B cell (primary cell): ENCODE measurements at places on chromosomes 5 and 9. TPM values are rescaled to one million over a fixed set of nuclear protein-coding genes. Genes with fewer than 3 reads are reported as not detected.

GRCh38 chr9:32863291-32863690, 80.0 kb downstream of the TMEM215 start:
- DNase-seq = no peak

- DNase-seq = no peak
Measured at GRCh38 chr9:104974053-104974962, 46.4 kb upstream of the ABCA1 start.

- peak; percentile 82 for DNase-seq
Measured at GRCh38 chr5:115296124-115297022, at the start of gene CCDC112. CCDC112 (minus strand) TSS chr5:115296654; CDS start chr5:115296543, 111 bp downstream.

GRCh38 chr5:62732677-62733121, 154.1 kb downstream of the LRRC70 start:
- DNase-seq = no peak

- DNase-seq = peak; percentile 89
Measured at GRCh38 chr9:27572566-27572917, 739 bp downstream of the C9orf72 start.

DNA sequence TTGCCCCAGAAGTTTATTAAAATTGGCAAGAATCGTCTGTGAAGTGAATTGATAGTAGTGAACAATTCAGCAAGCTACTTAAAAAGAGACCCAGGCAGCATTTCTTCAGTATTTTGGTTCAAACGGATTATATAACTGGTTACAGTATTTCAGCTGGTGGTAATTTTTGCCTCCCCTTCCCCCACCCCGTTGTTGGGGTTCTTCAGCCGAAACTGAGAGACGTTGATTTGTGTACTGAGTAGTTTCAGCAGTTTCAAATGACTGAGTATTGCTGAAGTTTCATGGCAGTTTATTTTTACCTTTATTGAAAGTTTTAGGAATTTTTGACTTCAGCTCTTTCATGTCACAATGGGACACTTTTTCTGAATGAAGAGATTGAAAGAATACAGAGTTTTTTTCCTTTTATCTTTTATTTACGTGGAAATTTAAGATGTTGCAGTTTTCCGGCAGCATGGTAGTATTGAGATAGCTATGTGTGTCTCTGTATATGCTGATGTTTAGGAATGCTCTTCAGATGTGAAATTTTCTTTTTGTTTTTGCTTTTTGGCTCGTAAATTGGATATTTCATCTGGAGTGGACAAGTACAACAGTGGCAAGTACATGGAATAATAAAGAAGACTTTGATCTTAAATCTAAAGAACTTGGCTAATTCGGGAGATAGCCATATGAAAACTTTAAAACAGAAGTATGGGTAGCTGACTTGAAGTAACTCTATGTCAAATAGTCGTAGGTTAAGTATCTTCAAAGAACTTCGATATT, 1.9 kb downstream of the GPBP1 start:
- DNase-seq = peak; percentile 59

DNA sequence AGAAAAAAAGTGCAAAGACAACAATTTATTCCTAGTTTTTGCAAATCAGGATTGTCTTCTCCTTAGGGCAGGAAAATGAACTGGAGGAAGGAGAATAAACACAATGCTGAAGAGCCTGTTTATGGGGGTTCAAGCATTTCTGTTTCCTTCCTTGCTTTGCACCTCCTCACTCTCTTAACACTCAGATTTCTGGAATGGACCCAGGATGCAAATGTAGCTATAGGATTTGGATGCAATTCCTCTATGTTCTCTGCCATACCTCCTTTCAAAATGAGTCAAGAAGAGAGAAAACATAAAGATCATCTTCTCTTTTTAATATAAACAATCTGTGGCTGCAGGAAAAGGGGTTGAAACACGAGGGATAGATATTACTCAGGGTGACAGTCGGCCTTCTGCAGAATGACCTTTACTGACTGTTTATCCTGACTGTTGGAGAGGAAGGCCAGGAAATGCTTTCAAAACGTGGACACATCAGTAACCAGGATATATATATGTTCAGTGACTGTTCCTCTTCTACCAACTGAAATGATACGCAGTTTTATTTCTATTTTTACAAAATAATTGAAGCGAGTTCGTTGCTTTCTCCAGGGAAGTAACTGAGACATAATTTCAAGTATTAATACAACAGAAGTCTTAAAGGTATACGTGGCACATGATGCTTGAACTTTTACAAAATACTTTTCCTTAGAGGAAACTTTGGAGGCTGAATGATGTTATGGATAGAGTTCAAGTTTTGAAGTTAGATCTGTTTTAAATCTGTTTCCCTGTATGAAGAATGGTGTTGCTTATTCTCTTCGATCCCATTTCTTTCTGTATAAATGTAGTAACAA, 44.4 kb downstream of the ACTBL2 start:
- no peak for DNase-seq

DNA sequence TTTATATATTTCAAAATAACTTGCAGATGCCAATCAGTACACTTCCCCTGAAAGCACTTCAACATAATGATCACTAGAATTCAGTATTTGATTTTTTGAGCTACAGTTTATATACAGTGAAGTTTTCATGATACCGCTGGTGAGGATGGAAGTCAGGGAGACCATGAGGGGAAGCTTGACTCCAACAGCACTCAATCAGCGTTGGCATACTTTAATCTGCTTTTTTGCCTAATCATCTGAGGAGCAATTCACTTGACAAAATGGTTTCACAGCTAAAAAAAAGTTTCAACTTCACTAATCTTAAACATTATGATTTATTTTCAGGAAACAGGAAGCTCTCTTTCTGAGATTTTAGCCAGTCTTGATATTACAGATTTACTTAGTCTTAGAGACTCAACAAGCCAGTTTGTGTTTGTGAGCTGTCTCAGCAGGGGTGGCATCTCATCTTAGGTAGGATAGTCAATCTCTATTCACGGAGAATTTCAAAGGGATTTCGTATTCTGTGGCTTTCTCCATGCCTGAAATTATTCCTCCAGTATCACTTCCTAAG, 111.4 kb upstream of the ARRDC3 start:
- DNase-seq = no peak

The FLT4 gene
- not detected in 2 replicates for total RNA-seq

The FOXI1 gene
- not detected in 2 replicates for total RNA-seq

The CAMK2A gene
- not detected in 2 replicates for total RNA-seq

The IL31RA gene
- total RNA-seq = not detected in 2 replicates

The SV2C gene
- total RNA-seq = 0.07 TPM in 1 of 2 replicates, not detected in the other

The BSPRY gene
- 0.58 and 0.59 TPM in 2 replicates for total RNA-seq

The NME5 gene
- total RNA-seq = not detected in 2 replicates

The CNTLN gene
- total RNA-seq = 0.51 and 0.94 TPM in 2 replicates

The RNF208 gene
- total RNA-seq = 1.1 and 1.4 TPM in 2 replicates

The NRARP gene
- 11.4 and 11.5 TPM in 2 replicates for total RNA-seq

The IL5 gene
- not detected in 2 replicates for total RNA-seq

The CBY3 gene
- total RNA-seq = 0.37 TPM in 1 of 2 replicates, not detected in the other
